Stimulated activated CD4-positive, alpha-beta T cell treated with anti-CD3 and anti-CD28 coated beads, Interleukin-1b, Interleukin-23, amount 100 ng/mL, for 1 hour (primary cell): ENCODE measurements at places on chromosomes 7 and 10.

- no peak for DNase-seq
These were observed 92.4 kb upstream of the KMT2E start for GRCh38 chr7:104921596-104921995.

DNA sequence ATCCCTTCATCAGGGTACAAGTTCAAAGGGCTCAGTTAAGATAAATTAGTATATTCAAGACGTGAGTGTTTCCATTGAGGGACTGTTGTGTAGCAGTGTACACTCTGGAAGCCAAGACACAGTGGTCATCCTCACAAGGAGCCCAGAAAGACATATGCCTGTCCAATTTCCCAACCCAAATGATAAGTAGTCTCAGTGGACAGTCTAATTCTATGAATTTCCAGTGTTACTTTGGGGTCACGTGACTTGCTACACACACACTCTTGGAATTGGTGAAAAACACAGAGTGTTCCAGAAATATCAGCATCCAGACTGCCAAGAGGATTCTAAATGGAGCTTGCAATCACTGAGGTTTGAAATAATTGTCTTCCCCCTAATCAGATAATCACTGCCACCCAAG is 365.1 kb downstream of the WDR11 start:
- no peak for DNase-seq

- DNase-seq: no peak
These were observed 212.2 kb downstream of the FAM107B start for GRCh38 chr10:14562218-14563075.

- DNase-seq: no peak
These were observed 132.6 kb downstream of the VPS50 start for GRCh38 chr7:93364806-93365205.

DNA sequence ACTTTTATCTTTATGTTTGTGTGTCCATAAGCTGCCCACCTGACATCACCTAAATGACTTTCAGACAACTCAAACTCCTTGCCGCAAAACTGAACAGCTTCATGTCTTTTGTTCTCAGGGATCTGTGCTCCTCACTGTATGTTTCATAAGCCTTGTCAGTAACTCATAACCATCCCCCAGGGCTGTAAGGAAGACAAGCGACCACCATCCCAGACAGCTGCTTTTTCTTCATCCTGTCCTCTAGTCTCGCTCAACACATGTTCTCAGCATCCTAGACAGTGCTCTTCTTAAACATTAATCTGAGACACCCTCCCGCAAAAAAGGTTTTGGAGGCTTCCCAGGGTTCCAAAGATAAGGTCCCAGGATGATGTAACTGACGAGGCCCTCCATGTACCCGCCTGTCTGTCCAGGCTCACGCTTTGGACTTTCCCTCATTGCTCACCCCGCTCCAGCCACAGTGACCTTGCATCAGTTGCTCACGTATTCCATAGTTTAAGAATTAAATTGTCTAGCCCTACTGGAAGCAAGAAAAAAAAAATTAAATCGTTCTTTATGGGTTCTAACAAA is 69.8 kb downstream of the MAP3K8 start:
- DNase-seq: no peak

GRCh38 chr7:48438206-48438605 is 266.9 kb downstream of the ABCA13 start:
- DNase-seq: no peak

GRCh38 chr7:140484951-140485499 is 5.7 kb upstream of the MKRN1 start:
- no peak for DNase-seq

DNA sequence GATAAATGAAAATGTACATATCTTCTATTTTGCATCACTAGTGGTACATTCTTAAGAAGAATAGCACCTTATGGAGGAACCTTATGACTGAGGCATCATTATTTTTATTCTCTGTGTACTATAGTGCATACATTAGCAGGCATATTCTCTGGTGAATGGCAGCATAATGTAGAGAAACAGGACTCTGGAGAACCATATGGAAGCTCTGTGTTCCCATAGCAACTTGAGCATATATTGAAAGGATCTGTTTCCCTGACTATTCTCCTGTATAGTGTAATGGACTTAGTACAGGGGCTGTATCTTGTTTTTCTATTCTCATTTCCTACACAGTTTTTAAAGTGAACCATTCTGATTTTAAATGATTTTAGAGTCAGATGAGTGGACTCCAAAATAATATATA is 128.4 kb upstream of the SMIM30 start:
- no peak for DNase-seq

DNA sequence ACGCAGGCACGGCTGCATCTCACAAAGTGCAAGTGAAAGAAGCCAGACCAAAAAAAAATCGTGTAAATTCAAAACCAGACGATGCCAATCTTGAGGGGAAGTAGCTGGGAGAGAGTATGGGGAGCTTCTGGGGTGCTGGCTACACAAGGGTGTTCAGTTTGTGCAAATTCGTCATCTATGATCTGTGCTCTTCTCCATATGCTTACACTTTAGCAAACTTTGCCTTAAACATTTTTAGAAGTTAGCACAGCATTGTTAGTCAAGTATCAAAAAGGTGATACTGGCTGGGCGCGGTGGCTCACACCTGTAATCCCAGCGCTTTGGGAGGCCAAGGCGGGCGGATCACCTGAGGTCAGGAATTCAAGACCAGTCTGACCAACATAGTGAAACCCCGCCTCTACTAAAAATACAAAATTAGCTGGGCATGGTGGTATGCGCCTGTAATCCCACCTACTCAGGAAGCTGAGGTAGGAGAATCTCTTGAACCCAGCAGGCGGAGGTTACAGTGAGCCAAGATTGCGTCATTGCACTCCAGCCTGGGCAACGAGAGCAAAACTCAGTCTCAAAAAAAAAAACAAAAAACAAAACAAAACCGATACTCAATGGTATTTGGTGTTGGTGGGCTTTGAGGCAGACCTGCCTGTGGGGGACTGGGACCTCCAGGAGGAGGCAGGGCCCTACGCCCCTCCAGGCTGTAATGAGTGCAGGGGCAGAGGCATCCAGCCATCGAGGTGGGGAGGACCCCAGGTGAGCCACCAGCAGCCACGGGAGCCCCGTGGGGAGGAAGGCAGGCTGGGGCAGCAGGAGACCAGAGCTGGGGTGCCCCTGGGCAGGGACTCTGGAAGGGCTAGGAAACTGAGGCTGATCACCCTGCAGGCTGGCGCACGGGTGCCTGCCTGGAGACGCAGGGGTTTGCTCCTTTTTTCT is 150.0 kb downstream of the PRKAG2 start:
- no peak for DNase-seq
